Stimulated activated CD4-positive, alpha-beta T cell treated with anti-CD3 and anti-CD28 coated beads, Interleukin-15, amount 100 ng/mL, for 24 hours (primary cell): ENCODE measurements at places on chromosomes 2 and 18.

DNA sequence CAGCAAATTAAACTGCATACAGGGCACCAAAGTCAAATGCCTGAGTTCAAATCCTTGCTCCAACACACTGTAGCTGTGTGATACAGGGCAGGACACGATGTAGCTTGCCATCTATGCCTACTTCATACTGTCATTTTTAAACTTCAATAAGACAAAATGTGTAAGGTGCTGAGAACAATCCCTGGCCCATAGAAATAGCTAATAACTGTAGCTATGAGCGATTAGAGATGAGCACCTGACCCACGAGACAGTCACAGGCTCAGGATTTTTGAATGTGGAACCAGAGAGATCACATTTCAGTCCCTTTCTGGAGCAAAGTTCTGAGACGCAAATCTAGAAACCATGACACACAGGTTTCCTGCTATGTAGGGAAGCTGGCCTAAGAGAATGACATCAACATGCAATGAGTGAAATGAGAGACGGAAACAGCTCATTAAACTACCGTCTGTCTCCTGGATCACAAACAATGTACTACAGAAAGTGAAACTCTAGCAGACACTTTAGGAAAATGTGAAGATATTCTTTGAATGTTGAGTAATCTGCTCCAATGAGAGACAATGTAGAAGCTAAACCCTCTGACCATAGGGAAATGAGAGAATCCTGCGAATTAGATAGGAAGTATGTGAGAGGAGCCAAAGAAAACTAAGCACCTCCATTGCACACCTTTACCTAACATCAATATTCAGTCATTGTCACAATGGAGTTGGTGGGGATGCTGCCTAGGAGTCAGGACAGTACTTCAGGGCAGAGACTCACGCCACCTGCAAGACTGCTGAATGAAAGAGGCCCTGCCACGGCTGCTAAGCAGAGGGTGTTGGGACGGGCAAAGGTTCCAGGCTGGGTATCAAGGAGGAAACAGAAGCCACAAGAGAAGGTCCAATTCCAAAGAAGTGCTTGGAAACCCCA lies 25.5 kb downstream of the B4GALT6 start:
- peak; percentile 22 for DNase-seq

- no peak for DNase-seq
Observed at GRCh38 chr18:8623549-8624106, 14.4 kb downstream of the RAB12 start.

- no peak for DNase-seq
Observed at GRCh38 chr18:80168346-80168745, 59.3 kb downstream of the ADNP2 start.

GRCh38 chr2:12929758-12930157 lies 213.0 kb downstream of the TRIB2 start:
- DNase-seq = no peak

GRCh38 chr2:8116661-8117060 lies 565.2 kb upstream of the ID2 start:
- DNase-seq = no peak

- DNase-seq = peak; percentile 34
Observed at GRCh38 chr2:43818761-43819160, 19.9 kb downstream of the ABCG5 start.

DNA sequence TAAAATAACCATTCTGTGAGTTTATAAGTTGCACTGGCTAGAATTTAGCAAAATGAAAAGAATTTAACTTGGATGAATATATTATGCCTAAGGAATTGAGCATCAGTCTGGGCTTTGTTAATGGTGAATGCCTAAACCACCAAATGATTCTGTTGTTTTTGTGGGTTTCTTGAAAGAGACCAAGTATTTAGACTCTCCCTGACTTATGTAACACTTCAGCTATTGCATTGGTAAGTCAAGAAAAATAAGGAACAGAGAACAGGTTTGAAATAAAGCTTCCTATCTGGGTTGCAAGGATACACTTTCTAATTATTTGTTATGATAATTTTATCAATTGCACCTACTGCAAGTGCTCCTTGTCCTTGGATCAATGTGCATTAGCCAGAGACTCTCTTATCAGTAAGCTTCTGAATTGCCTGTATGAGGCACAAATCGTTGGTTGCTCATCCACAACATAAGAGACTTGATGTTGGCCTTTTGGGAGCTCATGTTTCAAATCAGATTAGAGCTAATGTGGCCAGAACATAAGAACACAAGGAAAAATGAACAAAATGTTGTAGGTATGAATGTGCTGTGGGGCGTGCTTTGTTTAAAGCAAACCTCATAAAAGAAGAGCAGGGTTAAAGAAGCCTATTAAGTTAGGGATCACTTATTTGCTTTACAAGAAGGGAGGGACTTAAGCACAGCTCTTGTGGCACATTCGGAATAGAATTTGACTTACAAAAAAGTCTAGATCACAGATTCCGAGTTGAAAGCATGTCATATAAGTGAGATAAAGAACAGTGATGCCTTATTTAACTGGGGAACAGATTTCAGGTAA lies 37.2 kb downstream of the PRKCE start:
- no peak for DNase-seq

DNA sequence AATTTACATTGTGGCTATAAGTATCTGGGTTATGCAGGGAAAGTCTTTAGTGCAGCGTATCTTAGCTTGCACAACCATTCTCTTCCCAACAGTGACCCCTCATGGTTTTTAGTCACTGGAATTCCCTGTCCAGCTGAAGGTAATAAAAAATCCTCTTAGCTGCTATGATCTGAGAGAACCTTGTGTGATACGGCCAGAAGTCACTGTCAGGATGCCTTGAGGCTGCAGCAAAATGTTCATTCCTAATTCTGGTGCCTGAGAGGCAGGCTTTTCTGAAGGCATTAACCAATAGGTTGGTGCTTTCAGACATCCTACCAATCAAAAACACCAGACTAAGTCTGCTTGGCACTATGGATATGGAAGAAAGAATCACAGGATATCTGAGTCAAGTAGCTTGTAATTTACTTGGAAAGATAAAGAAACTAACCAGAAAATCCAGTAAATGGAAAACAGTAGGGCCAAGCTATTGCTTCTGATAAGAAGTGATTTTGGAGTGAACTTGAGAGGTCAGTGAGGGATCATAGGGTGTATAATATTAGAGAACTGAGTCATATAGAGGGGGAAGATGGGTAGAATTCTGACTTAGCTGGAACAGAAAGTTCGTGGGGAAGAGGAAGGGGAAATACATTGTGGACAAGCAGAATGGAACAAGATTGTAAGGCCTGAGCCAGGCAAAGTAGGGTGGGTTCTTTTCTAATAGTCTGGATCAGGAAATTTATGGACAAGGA lies 89.0 kb upstream of the SLC14A2 start:
- DNase-seq = no peak

- DNase-seq = no peak
Observed at GRCh38 chr2:98793275-98793674, 62.3 kb upstream of the MGAT4A start.

DNA sequence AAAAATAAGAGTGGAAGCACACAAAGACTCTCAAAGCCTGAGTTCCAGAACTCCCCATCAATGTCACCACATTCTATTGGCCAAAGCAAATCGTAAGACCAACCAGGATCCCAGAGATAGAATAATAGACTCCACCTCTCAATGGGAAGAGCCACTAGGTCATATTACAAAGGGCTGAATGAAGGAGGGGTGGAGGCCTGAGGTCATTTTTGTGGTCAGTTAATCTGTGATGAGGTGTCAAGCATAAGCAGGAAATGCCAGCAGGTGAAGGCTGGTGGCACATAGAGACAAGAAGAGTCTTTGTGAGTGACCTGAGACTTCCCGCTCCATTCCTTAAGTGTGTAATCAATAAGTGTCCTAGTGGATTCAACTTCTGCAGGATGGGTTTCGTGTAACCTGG lies 144.3 kb downstream of the TFCP2L1 start:
- DNase-seq = no peak

- DNase-seq = no peak
Observed at GRCh38 chr2:181973171-181973783, 12.4 kb upstream of the PPP1R1C start.

DNA sequence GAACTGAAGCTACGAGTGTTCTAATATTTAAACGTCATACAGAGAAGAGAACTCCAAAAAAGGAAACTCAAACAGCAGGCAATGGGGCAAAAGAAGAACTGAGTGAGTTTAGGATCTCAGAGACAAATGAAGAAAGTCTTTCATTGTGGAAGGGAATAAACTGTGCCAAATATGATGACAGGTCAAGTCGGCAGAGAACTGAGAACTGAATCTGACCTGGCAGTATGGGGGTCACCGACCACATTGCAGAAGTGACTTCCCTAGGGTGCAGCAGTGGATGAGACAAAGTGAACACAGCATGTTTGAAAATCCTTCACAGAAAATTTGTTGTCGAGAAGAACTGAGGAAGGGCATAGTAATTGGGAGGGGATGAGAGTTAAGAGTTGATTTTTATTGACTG lies 55.9 kb downstream of the TTC21B start:
- DNase-seq = no peak

GRCh38 chr2:145584353-145584752 lies 1064.4 kb upstream of the ZEB2 start:
- no peak for DNase-seq

DNA sequence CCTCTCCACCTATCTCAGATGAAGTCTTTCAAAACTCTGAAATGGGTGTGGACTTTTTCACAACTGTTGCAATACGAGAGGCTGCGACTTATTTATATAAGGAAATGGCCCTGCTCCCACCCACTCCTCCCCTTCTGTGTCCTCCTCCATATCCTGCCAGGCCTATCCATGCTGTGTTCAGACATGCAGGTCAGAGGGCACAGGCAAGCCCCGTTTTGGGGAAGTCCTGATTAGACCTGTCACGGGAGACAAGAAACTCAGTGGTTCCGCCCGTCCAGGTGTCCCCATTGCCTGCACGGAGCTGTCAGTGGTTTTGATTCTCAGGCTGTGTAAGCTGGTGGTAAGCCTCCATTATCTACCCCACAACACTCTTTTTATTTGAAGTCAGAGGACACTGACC lies 99.6 kb upstream of the MGAT5 start:
- DNase-seq = no peak

- DNase-seq = no peak
Observed at GRCh38 chr2:174585146-174585545, 12.5 kb downstream of the WIPF1 start.

DNA sequence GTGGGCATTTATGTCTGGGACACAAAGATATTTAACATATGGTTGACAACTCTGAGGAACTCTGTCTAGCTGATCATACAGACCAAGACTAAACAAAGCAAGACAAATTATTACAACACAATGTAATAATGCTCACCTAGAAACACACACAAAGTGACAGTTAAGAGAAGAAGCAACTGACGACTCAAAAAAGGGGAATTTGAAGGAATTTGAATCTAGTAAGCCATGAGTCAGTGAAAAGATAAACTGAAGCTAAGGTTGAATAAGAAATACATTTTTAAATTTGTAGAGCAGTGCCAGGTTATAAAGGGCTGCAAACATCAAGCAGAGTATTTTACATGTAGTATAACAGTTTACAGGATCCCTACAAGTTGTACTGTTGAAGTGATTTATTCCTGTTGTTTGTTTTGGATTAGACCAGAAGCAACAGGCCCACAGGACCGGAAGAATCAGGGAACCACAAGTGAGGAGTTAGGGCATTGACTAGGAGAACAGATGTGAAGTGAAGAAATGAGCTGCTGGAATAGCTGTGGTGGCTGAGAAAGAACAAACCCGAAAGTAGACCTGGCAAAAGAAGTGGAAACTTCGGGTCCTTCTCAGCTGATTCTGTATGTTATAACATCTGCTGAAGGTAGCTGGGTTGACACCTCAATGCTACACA lies 35.6 kb downstream of the IFIH1 start:
- no peak for DNase-seq

GRCh38 chr2:130766711-130767407 lies 11.5 kb downstream of the AMER3 start:
- DNase-seq = no peak

GRCh38 chr2:96528700-96529375 lies 7.7 kb upstream of the ARID5A start:
- DNase-seq = no peak

DNA sequence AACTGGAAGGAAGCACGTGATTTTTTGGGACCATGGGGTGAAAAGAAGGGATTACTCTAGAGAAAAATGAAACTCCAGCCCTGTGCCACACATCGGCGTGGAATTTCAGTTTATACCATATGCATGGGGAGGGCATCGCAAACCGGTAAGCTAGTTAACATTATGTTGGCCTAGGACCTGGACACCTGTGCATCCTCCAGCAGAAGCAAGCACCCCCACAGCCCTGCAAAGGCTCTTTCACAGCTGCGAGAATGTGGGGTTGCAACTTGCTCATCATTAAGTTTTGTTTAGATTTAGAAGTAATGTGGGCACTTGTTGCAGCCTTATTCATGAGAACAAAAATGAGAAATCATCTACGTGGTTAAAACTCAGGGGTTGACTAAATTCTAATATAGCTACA lies 299.2 kb downstream of the PIEZO2 start:
- DNase-seq = no peak

GRCh38 chr2:232998666-232998985 lies 14.4 kb downstream of the NGEF start:
- no peak for DNase-seq

DNA sequence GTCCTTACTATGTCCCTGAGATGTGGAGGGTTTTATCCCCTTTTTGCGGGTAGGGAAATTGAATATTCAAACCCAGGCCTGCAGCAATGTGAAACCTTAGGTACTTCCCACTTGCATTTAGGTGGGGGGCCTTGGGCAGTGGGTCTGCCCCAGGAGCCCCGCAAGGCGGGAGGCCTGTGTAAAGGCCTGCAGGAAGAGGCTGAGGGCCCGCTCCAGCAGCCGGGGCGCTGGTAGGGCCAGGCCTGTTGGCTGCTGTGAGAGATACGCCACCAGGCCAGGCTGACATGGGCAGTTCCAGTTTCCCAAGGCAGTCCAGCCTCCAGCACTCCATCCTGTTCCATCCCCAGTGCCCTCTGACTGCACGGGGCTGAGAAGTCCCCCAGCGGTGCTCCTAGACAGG lies 64.2 kb downstream of the GBX2 start:
- DNase-seq = no peak

DNA sequence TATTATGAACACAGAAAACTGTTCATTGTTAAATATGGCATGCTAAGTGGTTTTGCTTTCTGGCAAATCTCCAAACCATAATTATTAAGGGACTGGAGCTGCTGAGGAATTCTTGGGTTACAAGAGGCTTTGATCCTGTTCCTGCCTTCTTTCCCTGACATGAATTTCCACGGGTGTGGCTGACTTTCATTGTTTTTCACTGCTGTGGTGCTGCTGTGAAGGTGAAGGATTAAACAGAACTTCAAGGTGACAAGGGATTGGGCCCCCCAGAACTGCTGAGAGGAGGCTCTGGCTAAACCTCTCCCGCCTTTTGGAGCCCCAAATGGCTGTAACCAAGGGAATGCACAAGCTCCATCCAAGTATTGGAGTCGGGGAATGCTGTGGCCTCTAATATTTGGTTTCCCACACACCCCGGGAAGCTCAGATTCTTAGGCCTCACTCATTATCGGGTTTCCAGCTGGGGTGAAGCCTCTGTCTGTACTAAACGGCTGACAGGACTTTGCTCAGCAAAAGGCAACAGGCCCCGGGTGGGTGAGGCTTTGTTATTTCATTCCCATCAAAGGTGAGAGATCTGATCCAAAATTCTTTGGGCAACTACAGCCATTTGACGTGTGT lies 29.0 kb upstream of the ZFP36L2 start:
- no peak for DNase-seq

- DNase-seq = no peak
Observed at GRCh38 chr2:206353685-206354084, 79.2 kb downstream of the ZDBF2 start.

- no peak for DNase-seq
Observed at GRCh38 chr2:204470178-204470620, 75.1 kb upstream of the PARD3B start.
